Breast epithelium (tissue), 4 donors: ENCODE measurements at places on chromosomes 3 and 15. TPM values are rescaled to one million over a fixed set of nuclear protein-coding genes. Genes with fewer than 3 reads are reported as not detected.

The ISLR2 gene
- total RNA-seq, result not detected

The CLDN1 gene
- total RNA-seq, result 0.80 TPM

DNA sequence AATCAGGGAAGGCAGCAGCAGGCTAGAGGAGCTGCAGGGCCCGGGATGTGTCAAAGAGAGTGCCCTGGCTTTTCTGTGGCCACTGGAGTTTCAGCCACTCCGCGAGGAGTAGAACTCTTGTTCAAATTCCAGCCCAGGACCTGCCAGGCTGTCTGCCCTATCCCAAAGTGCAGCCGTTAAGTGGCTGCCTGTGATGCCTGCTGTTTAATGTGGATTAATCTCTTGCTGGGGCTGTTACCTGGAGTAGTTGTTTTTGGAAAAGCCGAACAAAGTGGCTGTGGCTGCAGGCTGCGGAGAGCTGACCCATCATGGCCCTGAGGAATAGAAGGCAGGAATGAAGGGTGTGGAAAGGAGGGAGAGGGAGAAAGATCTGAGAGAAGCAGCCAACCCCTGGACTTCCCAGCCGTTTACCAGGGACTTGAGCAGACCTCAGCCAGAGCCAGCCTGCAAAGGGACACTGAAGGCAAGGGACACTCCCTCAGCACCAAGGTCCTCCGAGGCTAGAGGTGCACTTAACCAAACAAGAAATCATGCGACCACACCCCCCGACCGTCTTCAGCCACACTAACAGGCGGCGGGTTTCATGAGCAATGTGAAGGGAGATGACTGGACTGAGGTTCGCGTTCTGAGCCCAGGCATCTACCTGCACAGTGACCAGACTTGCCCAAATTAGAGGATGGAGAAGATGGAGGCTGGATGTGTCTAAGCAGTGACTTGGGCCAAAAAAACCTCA lies 4.7 kb downstream of the CDAN1 start:
- no peak for DNase-seq
- H3K36me3 ChIP-seq, result peaks cover 5% of the 10 kb centered on the region

GRCh38 chr3:68560728-68561127 lies 371.6 kb downstream of the TAFA4 start:
- H3K27ac ChIP-seq, result no peak overlapping the region
- H3K4me1 ChIP-seq, result no peaks in the 10 kb centered on the region
- H3K27me3 ChIP-seq, result no peaks in the 10 kb centered on the region
- H3K4me3 ChIP-seq, result no peak overlapping the region

DNA sequence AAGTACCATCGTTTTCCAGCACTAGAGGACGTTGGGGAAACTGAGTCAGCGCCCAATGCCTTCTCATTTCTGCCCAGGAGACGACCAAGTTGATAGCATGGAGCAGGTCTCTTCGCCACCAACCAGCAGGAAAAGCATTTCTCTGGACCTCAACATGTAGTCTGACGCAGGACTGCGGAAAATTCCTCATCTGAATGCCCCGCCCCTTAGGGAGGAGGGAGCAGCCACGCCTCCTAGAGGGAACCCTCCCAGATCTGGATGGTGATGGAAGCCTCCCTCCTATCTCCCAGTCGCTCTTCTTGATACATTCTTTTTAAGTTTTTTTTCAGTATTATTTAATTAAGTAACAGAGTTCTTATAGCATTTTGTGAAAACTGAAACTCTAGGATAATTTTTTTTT lies 17.4 kb upstream of the MINDY4B start:
- DNase-seq, result no peak
- H3K4me3 ChIP-seq, result no peak overlapping the region
- no peak overlapping the region for H3K27ac ChIP-seq

GRCh38 chr3:54550221-54550977 lies 377.5 kb downstream of the LRTM1 start:
- no peak for DNase-seq
- no peaks in the 10 kb centered on the region for H3K36me3 ChIP-seq
- H3K27ac ChIP-seq, result no peak overlapping the region
- H3K4me1 ChIP-seq, result no peaks in the 10 kb centered on the region
- H3K4me3 ChIP-seq, result no peak overlapping the region
- no peaks in the 10 kb centered on the region for H3K27me3 ChIP-seq

DNA sequence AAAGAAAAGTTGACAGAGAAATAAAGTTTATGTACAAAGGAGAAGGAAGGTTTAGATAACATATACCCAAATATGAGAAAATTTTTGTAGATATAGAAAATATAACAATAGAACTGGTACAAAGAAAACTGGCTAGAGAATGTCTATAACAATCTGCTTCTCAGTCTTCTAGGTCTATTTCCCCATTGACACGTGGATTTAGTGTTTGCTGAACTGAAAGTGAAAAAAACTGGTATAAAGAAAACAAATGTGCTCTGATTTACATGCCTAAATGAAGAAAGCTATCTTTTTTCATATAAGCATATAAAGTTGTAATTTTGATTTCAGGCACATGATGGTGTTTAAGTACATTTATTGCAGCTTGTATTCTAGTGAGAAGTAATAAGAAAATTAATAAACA lies 9.8 kb downstream of the KCNMB2 start:
- H3K4me1 ChIP-seq, result no peaks in the 10 kb centered on the region
- H3K27ac ChIP-seq, result no peak overlapping the region
- no peak overlapping the region for H3K4me3 ChIP-seq
- DNase-seq, result no peak

DNA sequence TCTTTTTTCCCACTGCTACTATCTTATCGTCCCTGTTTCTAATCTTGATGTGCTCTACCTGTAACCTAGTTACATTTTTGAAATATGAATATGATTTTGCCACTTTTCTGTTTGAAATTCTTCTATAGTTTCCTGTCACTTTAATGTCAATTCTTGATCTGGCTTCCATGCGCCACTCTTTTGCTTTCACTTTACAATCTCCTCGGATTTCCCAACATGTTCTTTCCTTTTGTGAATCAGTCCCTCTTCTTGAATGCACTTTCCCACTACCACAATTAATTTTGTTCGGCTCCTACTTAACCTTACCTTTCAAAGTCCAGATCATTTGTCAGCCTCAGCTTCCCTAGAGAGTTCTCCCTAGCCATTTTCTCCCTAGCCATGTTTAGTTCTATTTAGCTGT lies 8.3 kb downstream of the TIMMDC1 start:
- H3K4me1 ChIP-seq, result no peaks in the 10 kb centered on the region
- no peak for DNase-seq
- H3K27ac ChIP-seq, result no peak overlapping the region
- H3K27me3 ChIP-seq, result no peaks in the 10 kb centered on the region
- H3K36me3 ChIP-seq, result peaks cover 12% of the 10 kb centered on the region
- no peak overlapping the region for H3K4me3 ChIP-seq

- H3K4me1 ChIP-seq, result no peaks in the 10 kb centered on the region
- no peak for DNase-seq
- no peak overlapping the region for H3K4me3 ChIP-seq
- H3K27me3 ChIP-seq, result no peaks in the 10 kb centered on the region
- H3K27ac ChIP-seq, result no peak overlapping the region
These were observed 9.5 kb upstream of the LTK start for GRCh38 chr15:41523097-41523496.

- H3K4me1 ChIP-seq, result no peaks in the 10 kb centered on the region
- no peak overlapping the region for H3K4me3 ChIP-seq
- no peaks in the 10 kb centered on the region for H3K36me3 ChIP-seq
- no peaks in the 10 kb centered on the region for H3K27me3 ChIP-seq
- no peak for DNase-seq
- H3K27ac ChIP-seq, result no peak overlapping the region
These were observed 295.3 kb downstream of the VPS13C start for GRCh38 chr15:61764981-61765380.

GRCh38 chr3:126018545-126018944 lies 49.6 kb downstream of the ROPN1B start:
- H3K4me1 ChIP-seq, result no peaks in the 10 kb centered on the region
- no peak for DNase-seq
- no peak overlapping the region for H3K27ac ChIP-seq
- no peaks in the 10 kb centered on the region for H3K27me3 ChIP-seq
- no peak overlapping the region for H3K4me3 ChIP-seq
- H3K36me3 ChIP-seq, result no peaks in the 10 kb centered on the region

DNA sequence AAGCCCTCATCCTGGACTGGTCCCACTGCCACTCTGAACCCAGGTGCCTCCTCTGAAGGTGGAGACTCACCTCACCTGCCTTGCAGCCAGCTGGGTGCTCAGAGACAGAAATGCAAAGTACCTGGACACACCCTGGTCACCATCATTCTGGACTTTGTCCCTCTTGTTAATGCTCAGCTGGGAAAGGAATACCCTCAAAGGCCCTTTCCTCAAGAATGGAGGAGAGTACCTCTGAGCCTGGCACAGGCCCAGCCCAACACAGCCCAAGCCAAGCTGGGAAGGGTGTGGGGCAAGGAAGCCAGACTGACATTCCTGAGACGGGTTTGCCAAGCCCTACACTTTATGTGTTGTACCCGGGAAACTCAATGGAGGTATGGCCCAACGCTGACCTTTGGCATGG lies 983 bp upstream of the ALAS1 start:
- H3K27ac ChIP-seq, result peak overlapping the region; percentile 87
- H3K4me3 ChIP-seq, result no peak overlapping the region
- H3K4me1 ChIP-seq, result peaks cover 5% of the 10 kb centered on the region
- DNase-seq, result no peak
- no peaks in the 10 kb centered on the region for H3K36me3 ChIP-seq

DNA sequence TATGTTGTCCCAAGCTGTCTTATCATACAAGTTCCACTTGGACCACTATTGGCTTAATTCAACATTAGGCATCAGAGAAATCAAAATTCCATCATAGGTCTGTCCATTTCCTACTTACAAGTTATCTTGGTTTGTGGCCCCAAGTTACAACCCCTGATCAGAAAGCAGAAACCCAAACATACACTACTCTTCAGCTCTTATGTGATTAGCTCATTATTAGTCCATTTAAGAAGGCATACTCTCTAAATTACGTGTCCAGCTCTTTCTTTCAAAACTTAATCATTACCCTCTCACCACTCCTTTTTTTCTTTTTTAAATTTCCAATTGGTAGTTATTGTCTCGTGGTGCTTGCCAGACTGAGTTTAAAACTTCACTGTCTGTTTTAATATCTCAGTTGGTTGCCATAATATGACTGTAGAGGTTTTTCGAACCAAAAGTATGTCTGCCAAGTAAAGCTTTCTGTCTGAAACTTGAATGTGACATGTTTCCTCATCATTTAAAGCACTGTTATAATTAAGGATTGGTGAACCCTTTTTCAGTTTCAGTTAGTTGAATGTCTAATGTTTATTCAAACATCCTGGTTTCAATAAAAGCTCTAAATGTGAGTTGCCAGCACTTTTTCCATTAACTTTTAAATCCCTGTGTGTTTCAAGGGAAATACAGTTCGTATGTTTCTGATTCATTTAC lies 150.3 kb downstream of the SAMMSON start:
- no peak overlapping the region for H3K27ac ChIP-seq
- H3K27me3 ChIP-seq, result no peaks in the 10 kb centered on the region
- no peaks in the 10 kb centered on the region for H3K36me3 ChIP-seq
- DNase-seq, result no peak

GRCh38 chr3:49803465-49804140 lies 542 bp downstream of the INKA1 start:
- no peak for DNase-seq
- H3K36me3 ChIP-seq, result no peaks in the 10 kb centered on the region
- H3K27me3 ChIP-seq, result no peaks in the 10 kb centered on the region
- peak overlapping the region; percentile 80 for H3K27ac ChIP-seq
- H3K4me1 ChIP-seq, result peaks cover 29% of the 10 kb centered on the region

GRCh38 chr3:159486580-159486979 lies 502.1 kb upstream of the IL12A start:
- H3K36me3 ChIP-seq, result no peaks in the 10 kb centered on the region
- H3K27ac ChIP-seq, result no peak overlapping the region
- H3K4me3 ChIP-seq, result no peak overlapping the region
- H3K27me3 ChIP-seq, result no peaks in the 10 kb centered on the region
- no peak for DNase-seq

DNA sequence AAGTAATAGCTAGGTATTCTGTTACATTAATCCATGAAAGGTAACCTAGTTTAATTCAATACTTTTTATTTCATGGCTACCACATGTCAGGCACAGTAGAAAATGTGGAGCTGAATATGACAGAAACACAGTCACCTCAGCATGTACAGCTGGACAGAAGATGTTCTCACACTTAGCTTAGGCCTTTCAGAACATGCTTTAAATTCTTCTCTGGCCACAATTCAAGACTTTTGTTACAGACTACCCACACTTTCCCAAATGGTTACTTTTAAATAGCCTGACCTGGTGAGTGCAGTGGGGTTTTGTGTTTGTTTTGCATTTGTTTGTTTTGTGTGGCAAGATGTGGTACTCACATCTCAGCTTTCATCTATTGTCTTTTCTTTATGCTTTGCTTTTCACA lies 1079.5 kb downstream of the IGSF11 start:
- no peaks in the 10 kb centered on the region for H3K36me3 ChIP-seq
- no peak overlapping the region for H3K27ac ChIP-seq

GRCh38 chr3:178194539-178194938 lies 341.7 kb upstream of the KCNMB2 start:
- H3K4me3 ChIP-seq, result no peak overlapping the region
- no peak overlapping the region for H3K27ac ChIP-seq
- no peak for DNase-seq
- no peaks in the 10 kb centered on the region for H3K36me3 ChIP-seq
- H3K4me1 ChIP-seq, result no peaks in the 10 kb centered on the region
- no peaks in the 10 kb centered on the region for H3K27me3 ChIP-seq

- DNase-seq, result no peak
- H3K4me1 ChIP-seq, result no peaks in the 10 kb centered on the region
- no peaks in the 10 kb centered on the region for H3K36me3 ChIP-seq
- H3K27ac ChIP-seq, result no peak overlapping the region
These were observed 55.8 kb upstream of the NR2F2 start for GRCh38 chr15:96274698-96275097.

DNA sequence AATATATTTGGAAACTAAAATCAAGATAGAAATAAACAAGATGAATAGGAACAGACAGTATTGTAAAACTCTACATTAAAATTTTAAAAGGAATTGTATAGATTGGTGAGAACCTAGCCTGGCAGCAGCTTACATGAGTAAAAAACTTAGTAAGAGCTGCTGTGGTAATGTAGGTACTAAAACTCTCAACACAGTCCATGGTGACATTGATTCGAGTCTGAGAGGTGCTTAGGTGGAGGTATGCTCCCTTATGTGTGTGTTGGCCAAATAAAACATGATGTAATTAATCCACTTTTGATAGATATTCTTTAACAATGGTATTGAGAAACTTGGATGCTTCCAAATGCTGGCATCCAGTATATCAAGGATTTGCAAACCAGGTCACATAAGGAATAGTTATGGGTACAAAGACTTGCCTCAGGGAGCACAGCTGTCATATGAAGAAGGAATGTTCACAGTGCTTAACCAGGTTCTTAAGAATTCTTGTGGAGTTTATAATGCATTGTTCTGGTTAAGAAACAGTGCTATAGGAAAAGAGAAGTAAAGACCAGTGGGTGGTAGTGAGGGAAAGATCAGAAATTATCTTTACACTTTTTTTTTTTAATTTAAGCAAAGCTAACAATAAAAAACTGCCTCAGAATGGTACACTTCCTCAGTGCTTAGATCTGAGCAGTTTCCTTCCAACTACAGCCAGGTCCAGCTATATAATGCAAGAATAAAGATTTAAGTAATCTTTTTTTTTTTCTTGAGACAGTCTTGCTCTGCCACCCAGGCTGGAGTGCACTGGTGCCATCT lies 24.6 kb upstream of the IL20RB start:
- peak overlapping the region; percentile 61 for H3K27ac ChIP-seq
- no peaks in the 10 kb centered on the region for H3K36me3 ChIP-seq
- H3K4me1 ChIP-seq, result no peaks in the 10 kb centered on the region
